ENCODE measurements at places on chromosomes 7 and 10.

GRCh38 chr7:76515999-76516443 lies 5.7 kb downstream of the UPK3B start:
- no peak for DNase-seq

GRCh38 chr7:100539436-100540006 lies 518 bp downstream of the AGFG2 start:
- DNase-seq: no peak

DNA sequence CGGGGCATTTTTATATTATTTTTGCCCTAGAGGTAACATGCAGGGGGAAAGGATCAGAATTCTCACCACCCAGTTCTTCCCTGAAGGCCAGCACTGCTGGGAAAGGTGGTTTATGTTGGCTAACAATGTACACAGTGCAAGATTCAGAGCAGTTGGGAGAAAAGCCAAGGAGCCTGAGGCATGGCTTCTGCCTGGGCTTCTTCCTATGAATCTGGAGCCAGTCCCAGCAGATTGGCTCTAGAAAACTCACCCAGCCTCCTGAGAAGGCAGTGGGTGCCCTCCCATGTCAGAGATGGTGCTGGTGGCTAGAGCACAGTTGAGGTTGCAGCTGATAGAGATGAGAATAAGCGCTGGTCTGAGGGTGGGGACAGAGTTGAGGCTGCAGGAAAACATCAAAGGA lies 44.7 kb upstream of the GPR26 start:
- DNase-seq: no peak

DNA sequence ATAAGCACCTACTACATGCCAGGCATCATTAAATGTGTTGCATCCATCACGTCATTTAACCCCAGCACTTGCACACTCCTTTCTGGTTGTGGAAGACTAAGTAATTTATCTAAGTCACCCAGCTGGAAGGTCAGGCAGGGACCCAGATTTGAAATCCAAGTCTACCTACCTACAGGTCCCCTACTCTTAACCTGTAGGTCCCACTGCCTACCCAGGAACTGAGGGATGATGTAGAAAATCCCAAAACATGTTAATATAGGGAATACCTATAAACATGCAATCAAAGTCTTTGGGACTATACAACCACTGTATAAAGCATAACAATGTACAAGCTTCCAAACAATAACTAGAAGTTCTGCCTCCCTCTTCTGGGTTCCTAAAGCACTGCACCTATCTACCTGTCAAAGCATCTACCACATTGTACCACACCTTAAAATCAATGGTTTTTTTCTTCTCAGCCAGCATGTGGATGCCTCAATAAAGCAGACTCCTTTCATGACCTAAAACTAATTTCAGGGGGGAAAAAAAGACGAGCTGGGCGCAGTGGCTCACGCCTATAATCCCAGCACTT lies 5.6 kb downstream of the IL6 start:
- no peak for DNase-seq

- no peak for DNase-seq
Measured at GRCh38 chr10:28711776-28712175, 34.5 kb downstream of the BAMBI start.

GRCh38 chr10:971150-971542 lies 17.1 kb upstream of the GTPBP4 start:
- DNase-seq: no peak

DNA sequence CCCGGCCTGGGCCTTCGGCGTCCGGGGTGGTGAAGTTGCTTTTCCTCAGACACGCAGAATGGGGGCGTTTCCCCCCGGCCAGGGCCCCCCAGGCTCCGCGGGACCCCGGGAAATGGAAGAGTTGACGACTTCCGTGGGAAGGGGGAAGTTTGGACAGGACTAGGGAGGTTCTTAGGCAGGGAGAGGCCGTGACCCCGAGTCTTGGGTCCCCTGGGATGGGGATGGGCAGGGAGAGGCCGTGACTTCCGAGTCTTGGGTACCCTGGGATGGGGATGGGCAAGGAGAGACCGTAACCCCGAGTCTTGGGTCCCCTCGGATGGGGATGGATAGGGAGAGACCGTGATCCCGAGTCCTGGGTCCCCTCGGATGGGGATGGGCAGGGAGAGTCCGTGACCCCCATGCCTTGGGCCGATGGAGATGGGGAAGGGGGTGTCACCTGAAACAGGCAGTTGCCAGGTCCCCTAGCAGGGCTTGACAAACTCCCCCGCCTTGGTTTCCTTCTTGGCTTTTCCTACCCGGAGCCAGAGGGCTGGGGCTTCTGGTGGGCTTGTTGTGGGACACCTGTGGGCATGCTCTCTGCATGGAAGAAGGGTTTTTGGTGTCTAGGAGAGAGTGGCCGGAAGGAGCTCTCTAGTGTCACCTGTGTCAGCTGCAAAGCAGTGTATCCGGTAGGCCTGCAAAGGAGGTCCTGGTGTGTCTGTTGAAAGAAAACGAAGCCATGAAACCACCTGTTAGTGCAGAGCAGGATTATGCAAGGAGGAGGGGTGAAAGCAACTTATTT lies 1.1 kb downstream of the TRRAP start:
- peak; percentile 53 for DNase-seq

DNA sequence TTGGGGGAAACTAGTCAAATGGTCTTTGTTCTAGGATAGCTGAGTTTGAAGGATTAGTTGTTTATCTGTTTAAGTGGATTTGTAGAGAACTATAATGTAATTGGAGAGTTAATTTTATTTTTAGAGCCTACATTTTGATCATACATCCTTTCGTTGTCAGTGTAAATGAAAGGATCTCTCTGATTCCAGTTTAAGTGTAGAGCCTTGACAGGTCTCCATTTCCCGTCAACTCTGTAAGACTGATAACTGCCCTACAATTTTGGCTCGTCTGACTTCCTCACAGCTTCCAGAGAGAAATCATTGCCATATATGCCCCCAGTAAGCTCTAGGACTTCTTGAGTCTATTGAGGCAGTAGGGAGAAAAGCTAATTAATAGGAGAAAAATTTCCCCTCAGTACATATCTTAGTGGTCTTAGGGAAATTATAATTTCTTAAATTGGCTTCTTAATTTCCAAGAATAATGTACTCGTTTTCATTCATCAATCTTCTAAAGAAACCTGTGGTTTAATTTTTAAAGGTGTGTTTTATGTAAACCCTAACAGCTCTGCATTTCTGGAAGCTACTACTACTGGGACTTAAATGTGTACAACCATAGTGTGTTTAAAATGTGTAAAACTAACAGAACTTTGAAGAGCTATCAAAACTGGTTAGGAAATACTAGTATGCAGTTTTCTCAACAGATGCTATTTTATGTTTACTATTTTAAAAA lies 3.8 kb downstream of the KMT2E start:
- no peak for DNase-seq

DNA sequence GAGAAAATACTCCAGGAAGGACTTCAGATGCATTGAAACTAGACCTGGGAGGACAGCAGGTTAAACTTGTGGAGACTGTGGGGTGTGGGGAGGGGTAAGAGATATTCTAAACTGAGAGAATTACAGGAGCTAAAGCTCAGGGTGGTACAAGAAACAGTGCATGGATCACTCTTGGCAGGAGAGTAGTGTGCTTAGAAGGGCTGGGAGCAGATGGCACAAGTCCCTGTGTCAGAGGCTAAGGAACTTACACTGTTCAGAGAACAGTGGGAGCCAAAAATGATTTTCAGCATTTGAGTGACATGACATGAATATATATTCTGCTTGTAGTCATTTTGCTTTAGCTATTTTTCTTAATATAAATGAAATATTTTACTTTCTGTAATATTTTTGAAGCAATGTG lies 36.0 kb upstream of the LAMB1 start:
- DNase-seq: no peak

- DNase-seq: peak; percentile 92
Measured at GRCh38 chr7:158325530-158326381, 261.9 kb downstream of the PTPRN2 start.

- no peak for DNase-seq
Measured at GRCh38 chr7:34225193-34225592, 319.9 kb downstream of the BMPER start.

GRCh38 chr7:82339958-82340357 lies 103.6 kb downstream of the CACNA2D1 start:
- DNase-seq: no peak

DNA sequence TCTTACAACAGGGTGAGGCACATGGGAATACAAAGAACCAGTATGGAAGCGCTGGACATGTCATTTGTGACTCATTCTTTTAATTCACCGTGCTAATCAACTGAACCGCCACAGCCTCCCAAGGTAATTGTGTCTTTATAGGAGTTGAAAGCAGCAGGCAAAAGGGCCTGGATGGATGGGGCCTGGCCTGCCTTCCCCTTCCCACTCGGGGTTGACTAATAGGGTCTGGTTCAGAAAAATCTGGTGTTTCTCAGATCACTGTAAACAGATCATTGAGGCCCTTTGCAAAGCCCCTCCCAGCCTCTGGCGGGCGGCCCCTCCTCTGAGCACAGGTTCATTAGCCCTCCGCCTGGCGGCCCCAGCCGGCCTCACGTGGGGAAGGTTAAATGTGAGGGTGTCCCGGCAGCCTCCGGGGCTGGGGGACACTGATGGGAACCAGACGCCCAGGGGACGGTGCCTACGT lies 100.8 kb downstream of the EBF3 start:
- no peak for DNase-seq

GRCh38 chr10:78318305-78318704 lies 284.6 kb downstream of the RPS24 start:
- no peak for DNase-seq

GRCh38 chr10:129531969-129532660 lies 65.1 kb downstream of the MGMT start:
- DNase-seq: no peak

DNA sequence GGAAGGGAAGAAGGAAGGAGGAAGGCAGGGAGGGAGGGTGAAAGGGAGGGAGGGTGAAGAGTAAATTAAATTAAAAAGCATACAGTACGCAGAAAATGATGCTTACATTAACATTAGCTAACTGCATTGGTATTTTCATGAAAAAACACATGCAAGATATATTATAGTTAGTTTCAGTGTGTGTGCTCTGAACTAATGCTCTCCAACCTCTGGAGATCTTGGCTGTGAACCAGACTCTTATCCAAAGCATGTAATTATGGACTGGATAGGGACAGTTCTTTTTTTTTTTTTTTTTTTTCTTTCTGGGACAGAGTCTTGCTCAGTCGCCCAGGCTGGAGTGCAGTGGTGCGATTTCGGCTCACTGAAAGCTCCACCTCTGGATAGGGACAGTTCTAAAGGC lies 357.0 kb downstream of the FRMD4A start:
- DNase-seq: no peak

DNA sequence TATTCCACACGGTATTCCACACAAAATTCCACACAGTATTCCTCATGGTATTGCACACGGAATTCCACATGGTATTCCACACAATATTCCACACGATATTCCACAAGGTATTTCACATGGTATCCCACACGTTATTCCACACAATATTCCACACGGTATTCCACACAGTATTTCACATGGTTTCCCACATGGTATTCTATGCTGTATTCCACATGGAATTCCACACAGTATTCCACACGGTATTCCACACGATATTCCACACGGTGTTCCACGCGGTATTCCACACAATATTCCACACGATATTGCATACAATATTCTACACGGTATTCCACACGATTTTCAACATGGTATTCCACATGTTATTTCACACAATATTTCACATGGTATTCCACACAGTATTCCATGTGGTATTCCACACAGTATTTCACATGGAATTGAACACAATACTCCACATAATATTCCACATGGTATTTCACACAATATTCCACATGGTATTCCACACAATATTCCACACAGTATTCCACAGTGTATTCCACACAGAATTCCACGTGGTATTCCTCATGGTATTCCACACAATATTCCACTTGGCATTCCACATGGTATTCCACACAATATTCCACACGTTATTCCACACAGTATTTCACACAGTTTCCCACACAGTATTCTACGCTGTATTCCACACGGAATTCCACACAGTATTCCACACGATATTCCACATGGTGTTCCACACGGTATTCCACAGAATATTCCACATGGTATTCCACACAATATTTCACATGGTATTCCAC lies 136.0 kb upstream of the CHST15 start:
- DNase-seq: no peak

DNA sequence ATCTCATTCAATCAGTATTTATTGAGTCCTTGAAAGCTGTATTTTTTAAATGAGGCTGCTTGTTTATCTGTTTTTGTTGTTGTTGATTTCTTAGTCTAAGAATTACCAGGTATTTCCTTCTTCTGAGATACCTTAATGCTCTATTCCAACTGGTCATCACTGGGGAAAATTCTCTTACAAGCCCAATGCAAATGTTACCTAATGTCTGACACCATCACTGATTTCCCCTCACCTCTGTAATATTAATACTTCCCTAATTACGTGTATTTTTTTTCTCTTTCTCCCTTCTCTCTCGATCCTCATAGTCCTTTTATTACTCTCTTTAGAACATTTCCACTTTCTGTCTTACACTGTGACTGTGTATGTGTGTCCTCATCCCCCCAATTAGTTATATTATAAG lies 13.9 kb downstream of the HDAC9 start:
- DNase-seq: no peak

GRCh38 chr7:127887631-127888030 lies 143.6 kb downstream of the LRRC4 start:
- no peak for DNase-seq

- DNase-seq: no peak
Measured at GRCh38 chr10:5311617-5312016, 53.1 kb upstream of the UCN3 start.

DNA sequence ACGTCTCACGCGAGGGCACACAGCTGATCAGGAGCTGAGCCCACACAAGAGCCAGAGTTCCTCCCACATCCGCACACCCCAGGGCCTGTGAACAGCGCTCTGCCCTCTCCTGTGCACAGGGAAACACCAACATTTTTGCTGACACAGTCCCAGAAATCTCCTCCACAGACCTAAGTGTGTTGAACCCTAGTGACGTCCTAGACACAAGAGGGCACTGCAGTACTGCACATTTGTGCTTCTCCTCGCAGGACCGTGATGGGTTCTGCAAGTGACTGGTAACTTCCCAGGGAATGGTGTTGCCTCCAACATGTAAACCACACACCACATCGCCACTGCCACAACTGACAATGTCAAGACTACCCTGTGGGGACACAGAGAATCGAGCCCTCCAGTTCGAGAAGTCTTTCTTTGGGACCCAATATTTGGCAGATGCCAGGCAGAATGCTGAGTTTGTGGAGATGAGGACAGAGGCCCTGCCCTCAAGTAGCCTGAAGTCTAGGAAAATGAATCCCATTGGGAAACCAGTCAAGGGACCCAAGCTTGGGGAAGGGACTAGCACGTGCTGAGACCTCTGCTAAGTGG lies 170.3 kb downstream of the PAXIP1 start:
- no peak for DNase-seq

- DNase-seq: no peak
Measured at GRCh38 chr7:157464111-157464970, 127.5 kb downstream of the DNAJB6 start.

Measured in NCI-H2107 (cell line).